ENCODE measurements at places on chromosomes 5 and 9. TPM values are rescaled to one million over a fixed set of nuclear protein-coding genes. Genes with fewer than 3 reads are reported as not detected.

The ADAMTS12 gene
- 15.8 TPM for polyA plus RNA-seq

The ARSB gene
- 21.4 TPM for polyA plus RNA-seq

- no peak for DNase-seq
Measured at GRCh38 chr5:178529080-178529479, 61.1 kb downstream of the COL23A1 start.

- peak; percentile 58 for DNase-seq
Measured at GRCh38 chr9:132498531-132499210, 83.7 kb upstream of the BARHL1 start.

GRCh38 chr9:69759021-69759420 is 790 bp downstream of the PTAR1 start:
- DNase-seq = no peak

- DNase-seq = no peak
Measured at GRCh38 chr9:125750627-125751011, 3.4 kb downstream of the PBX3 start.

- DNase-seq = no peak
Measured at GRCh38 chr9:117739624-117740347, 35.6 kb downstream of the TLR4 start.

- DNase-seq = no peak
Measured at GRCh38 chr9:116658265-116658664, 28.8 kb upstream of the TRIM32 start.

Measured in renal pelvis (tissue), 12 donors.